ENCODE measurements at places on chromosomes 6 and 20.

DNA sequence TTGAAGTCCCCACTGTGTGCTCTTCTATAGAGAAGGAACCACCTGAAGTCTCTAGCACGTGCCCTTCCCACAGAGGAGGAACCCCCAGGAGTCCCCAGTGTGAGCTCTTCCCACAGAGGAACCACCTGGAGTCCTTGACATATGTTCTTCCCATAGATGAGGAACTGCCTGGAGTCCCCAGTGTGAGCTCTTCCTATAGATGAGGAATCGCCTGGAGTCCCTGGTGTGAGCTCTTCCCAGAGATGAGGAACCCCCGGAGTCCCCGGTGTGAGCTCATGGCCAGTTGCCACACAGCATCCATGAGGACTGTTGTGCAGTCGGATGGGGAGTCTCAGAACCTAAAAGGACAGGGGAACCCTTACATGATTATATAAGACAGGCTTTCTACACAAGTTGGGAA lies 158.1 kb upstream of the THBS2 start:
- DNase-seq, result no peak

DNA sequence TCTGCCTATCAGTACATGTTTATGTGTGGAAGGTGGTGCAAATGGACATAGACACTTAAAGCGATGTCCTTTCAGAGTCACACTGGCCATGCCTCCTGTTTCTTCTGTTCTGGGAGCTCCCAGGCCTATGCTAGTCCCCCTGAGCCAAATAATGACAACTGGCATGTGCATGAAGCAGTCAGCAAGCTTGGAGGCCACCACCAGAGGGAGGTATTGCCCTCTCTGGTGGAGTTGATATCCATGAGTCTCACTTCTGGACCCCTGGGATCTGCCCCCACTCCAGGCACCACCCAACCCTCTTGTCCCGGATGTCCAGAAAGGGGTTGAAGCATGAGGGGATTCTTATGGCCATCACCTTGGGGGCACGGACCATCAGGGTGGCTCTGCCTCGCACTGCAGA lies 172.2 kb downstream of the AIG1 start:
- DNase-seq, result peak; percentile 3

GRCh38 chr6:20892365-20892764 lies 358.1 kb downstream of the CDKAL1 start:
- DNase-seq, result no peak

GRCh38 chr6:135871878-135872277 lies 20.4 kb downstream of the PDE7B start:
- DNase-seq, result no peak

GRCh38 chr20:57393321-57394120 lies 2.3 kb downstream of the RBM38 start:
- no peak for DNase-seq

GRCh38 chr6:114032721-114033120 lies 61.8 kb upstream of the HDAC2 start:
- no peak for DNase-seq

Data from stimulated activated CD4-positive, alpha-beta T cell treated with anti-CD3 and anti-CD28 coated beads, TNF-alpha, amount 100 ng/mL, for 24 hours (primary cell).